CD4-positive, alpha-beta T cell (primary cell): ENCODE measurements at places on chromosomes 1 and 21.

DNA sequence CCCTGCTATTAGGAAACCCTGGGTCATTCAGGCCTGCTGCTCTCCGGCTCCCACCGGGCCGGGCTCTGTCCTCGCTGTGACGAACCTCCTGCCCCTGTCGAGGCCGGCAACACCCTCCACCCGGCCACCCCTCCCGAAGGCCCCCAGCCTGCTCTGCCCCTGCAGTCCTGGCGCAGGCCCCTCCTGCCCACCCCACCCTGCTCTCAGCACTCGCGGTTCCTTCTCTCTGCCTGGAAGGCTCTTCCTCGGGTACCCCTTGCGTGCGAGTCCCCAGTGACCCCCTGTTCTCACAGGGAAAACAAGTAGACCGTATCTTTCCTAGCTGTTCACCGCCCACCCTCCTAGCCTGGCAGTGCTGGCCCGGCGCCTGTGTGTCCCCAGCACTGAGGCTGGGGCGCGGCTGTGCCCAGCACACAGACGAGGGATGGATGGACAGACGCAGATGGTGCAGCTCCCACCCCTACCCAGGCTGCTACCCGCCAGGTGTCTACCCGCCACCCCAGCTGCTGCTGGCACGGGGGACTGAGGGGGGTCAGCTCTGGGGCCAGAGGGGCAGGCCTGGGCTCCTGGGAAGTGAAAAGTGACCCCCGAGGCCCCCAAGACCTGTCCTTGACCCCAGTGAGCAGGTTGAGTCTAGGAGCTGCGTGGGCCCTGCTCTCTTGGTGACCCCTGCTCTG lies 3.1 kb upstream of the VWA1 start:
- no peak for DNase-seq
- no peak overlapping the region for H3K27ac ChIP-seq
- H3K36me3 ChIP-seq, result no peaks in the 10 kb centered on the region
- peaks cover 24% of the 10 kb centered on the region for H3K4me1 ChIP-seq
- peaks cover 59% of the 10 kb centered on the region for H3K27me3 ChIP-seq

DNA sequence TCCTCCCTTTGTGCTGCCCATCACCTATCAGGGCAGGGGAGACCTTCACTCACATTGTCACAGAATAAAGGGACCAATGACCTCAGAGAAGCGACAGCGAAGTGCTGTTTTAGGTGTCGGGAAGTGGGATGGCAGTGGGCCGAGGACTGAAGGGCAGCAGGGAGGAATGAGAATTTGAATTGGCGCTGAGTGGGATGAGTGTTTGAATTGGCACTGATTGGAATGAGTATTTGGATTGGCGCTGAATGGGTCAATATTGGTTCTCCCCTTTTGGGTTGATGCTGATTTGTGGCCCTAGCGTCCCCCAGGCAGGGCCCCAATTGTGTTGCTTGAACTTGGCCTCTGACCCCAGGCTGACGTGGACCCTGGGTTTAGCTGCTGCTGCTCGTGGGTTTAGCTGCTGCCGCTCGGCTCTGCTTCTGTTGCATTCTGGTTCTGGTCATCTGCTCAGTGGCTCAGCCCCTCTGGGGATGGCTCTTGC lies 12.4 kb upstream of the UMODL1 start:
- DNase-seq, result no peak
- peaks cover 40% of the 10 kb centered on the region for H3K4me1 ChIP-seq
- no peak overlapping the region for H3K27ac ChIP-seq
- no peaks in the 10 kb centered on the region for H3K27me3 ChIP-seq
- H3K36me3 ChIP-seq, result no peaks in the 10 kb centered on the region

GRCh38 chr1:117034791-117035290 lies 25.3 kb upstream of the TTF2 start:
- peaks cover 6% of the 10 kb centered on the region for H3K36me3 ChIP-seq
- no peak for DNase-seq
- H3K27ac ChIP-seq, result no peak overlapping the region
- H3K4me1 ChIP-seq, result peaks cover 7% of the 10 kb centered on the region

DNA sequence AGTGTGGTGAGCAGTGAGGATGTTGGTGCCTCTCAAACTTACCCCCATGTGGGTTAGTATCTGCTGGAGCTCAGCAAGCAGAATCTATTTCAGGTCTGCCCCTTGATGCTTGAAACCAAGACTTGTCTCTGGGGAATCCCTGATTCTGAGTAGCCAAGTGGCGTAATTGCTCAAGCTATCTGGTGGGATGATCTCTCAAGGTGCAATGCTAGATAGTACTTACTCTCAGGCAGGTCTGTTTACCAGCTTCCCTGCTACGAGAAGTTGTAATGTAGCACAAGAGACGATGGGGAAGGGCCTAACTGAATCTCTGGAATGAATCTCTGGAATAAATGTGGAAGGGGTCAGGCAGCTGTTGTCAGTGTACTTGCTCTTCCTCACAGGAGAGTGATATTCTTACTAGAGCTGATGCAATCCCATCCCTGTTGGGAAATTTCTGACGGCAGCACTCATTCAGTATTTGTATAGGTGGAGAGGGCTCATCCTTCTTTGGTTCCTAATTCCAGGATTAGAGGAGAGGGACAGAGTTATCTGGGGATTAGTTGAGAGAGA lies 65.4 kb downstream of the MACF1 start:
- H3K27ac ChIP-seq, result no peak overlapping the region
- no peak for DNase-seq
- peaks cover 40% of the 10 kb centered on the region for H3K4me1 ChIP-seq
- peaks cover 12% of the 10 kb centered on the region for H3K36me3 ChIP-seq
- H3K27me3 ChIP-seq, result no peaks in the 10 kb centered on the region

GRCh38 chr21:45341261-45341660 lies 53.6 kb upstream of the POFUT2 start:
- H3K36me3 ChIP-seq, result no peaks in the 10 kb centered on the region
- no peak overlapping the region for H3K4me3 ChIP-seq
- no peak overlapping the region for H3K27ac ChIP-seq
- no peaks in the 10 kb centered on the region for H3K27me3 ChIP-seq
- DNase-seq, result no peak

DNA sequence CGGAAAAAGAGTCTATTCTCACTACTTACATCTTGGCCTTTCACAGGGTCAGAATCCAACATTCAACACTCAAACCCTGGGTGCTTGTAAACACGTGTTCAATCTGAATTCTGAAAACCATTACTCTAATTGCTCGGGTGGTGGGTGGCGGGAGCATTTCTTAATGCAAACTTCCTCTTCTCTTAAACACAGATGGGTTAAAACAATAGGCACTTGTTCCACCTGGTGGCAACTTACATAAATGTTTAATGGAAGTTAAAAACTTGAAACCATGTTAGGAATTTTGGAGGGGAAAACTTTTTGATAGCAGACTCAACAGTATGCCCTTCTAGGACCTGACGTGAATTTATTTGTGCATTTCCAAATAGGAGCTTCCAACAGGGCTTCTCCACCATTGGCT lies 23.4 kb upstream of the TDRD10 start:
- no peaks in the 10 kb centered on the region for H3K36me3 ChIP-seq
- H3K27me3 ChIP-seq, result no peaks in the 10 kb centered on the region
- peak; percentile 61 for DNase-seq
- no peak overlapping the region for H3K27ac ChIP-seq
- peaks cover 11% of the 10 kb centered on the region for H3K4me1 ChIP-seq

- no peak for DNase-seq
- no peaks in the 10 kb centered on the region for H3K36me3 ChIP-seq
- H3K4me3 ChIP-seq, result peak overlapping the region; percentile 66
- H3K4me1 ChIP-seq, result peaks cover 43% of the 10 kb centered on the region
- H3K27me3 ChIP-seq, result no peaks in the 10 kb centered on the region
Measured at GRCh38 chr1:203267912-203268311, 37.4 kb upstream of the BTG2 start.

DNA sequence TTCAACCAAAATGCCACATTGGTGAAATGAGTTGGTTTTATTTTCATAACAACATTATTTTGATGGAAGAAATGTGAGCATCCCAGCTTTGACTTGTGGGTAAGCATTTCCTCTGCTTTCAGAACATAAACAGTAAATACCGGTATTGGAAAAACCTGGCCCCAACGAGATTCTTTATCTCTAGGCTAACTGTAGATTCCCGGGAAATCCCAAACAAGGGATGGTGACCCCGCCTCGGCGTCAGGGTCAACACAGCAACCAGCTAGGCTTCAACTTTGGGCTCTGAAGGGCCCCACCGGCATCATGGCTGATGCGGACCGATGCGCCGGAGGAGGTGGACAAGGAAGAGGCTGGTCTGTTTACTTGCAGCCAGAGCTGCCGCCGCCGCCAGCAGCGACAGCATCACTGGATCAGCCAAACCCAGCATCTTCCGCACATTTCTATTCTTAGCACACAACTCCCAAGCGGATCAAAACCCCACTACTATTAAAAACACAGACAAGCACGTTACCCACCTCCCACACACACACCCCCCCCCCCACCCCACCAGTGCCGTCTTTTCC lies 1.1 kb downstream of the AKT3 start:
- no peaks in the 10 kb centered on the region for H3K36me3 ChIP-seq
- peak overlapping the region; percentile 64 for H3K4me3 ChIP-seq
- peak overlapping the region; percentile 92 for H3K27ac ChIP-seq

DNA sequence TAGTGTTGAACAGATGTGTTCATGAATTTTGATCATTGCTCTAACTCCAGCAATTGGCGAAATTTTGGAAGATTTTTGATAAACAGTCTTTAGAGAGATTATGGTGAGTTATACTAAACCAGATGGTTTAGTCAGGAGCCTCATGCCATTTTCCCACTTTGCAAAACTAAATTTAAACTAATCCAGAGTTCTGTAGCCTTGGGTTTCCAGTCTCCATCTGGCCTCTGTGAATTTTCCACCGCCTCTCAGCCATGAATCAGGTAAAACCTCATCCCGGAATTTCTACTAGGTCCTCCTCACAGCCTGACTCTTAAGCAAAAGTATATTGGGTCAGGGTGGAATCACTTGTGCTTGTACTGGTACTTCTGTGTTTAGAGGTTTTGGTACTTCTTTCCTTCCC lies 44.8 kb downstream of the CLEC20A start:
- H3K4me1 ChIP-seq, result no peaks in the 10 kb centered on the region
- no peak for DNase-seq
- no peak overlapping the region for H3K27ac ChIP-seq
- no peaks in the 10 kb centered on the region for H3K27me3 ChIP-seq

DNA sequence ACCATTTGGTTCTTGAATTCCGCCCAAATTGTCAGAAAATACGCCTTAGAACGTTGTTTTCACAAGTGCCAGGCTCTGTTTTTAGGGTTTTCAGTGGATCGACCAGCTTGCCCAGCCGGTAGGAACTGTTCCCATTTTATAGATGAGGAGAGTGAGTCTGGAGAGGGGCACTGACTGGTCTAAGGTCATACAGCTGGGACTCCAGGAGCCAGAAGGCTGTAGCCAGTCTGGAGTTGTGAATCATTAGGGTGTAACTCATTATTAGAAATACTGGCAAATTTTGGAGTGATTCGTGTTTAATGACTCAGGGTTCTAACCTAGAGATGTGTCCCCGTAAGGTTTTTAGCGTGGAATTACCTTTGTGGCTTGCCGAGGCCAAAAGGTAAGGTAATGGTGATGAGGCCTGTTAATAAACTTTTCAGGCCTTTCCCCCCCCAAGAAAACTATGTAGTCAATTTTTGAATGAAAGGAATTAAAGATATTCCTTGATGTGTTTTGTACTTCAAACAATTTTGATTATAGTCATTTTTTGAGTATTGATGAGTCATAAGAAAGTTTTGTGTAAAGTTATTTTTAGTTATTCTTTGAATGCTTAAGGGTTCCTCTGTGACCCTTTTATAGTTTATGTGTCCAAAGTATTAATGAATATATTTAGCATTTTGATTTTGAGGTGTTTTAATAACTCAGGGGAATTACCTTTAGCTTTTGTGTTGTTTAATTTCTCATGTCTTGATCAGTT lies 2.1 kb downstream of the DYRK1A start:
- H3K27ac ChIP-seq, result peak overlapping the region; percentile 69
- no peaks in the 10 kb centered on the region for H3K36me3 ChIP-seq
- DNase-seq, result no peak
- no peaks in the 10 kb centered on the region for H3K27me3 ChIP-seq

DNA sequence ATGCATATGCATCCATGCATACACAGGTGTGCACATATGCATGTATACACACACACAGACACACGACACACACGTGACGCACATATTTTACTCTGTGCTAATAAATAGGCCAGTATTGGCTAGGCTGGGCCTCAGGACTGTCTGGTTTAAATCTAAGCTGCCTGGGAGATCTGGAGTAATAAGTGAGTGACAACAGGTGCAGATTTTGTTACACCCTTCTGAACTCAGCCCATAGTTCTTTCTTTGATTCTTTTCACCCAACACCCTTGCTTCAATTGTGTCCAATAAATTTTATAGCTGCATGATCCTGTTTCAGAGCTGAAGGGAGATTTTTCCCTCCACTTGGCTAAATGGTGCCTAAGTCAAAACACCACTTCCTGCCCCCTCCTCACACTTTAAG lies 132.8 kb downstream of the FGGY start:
- no peaks in the 10 kb centered on the region for H3K4me1 ChIP-seq
- DNase-seq, result no peak
- no peaks in the 10 kb centered on the region for H3K36me3 ChIP-seq

GRCh38 chr1:112272101-112272772 lies 123.8 kb upstream of the CTTNBP2NL start:
- no peak overlapping the region for H3K4me3 ChIP-seq
- H3K27me3 ChIP-seq, result peaks cover 7% of the 10 kb centered on the region
- no peak for DNase-seq
- H3K27ac ChIP-seq, result no peak overlapping the region
- no peaks in the 10 kb centered on the region for H3K36me3 ChIP-seq

DNA sequence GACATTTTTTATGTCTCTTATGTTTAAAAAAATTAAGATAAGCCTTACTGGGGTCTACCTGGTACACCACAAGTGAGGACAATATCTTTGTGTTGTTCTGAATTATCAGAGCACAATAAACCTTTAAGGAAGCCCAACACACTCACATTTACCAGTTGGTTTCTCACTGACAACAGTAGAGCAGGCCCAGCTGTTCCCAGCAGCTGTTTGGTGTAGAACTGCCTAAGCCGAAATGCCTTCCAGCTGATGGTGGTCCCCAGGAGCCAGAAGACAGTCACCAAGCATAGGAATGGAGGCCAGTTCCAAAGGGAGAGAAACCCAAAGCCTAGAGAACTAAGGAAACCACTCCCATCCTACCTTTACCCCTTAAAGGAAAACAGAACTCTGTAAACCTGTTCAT lies 428.6 kb upstream of the CAMK1G start:
- H3K27ac ChIP-seq, result no peak overlapping the region
- H3K36me3 ChIP-seq, result no peaks in the 10 kb centered on the region
- DNase-seq, result no peak
- no peaks in the 10 kb centered on the region for H3K4me1 ChIP-seq
- no peaks in the 10 kb centered on the region for H3K27me3 ChIP-seq

- no peak for DNase-seq
- no peaks in the 10 kb centered on the region for H3K4me1 ChIP-seq
- no peak overlapping the region for H3K27ac ChIP-seq
- H3K36me3 ChIP-seq, result no peaks in the 10 kb centered on the region
- H3K27me3 ChIP-seq, result peaks cover 3% of the 10 kb centered on the region
Measured at GRCh38 chr1:23470282-23471070, 13.5 kb downstream of the ASAP3 start.

DNA sequence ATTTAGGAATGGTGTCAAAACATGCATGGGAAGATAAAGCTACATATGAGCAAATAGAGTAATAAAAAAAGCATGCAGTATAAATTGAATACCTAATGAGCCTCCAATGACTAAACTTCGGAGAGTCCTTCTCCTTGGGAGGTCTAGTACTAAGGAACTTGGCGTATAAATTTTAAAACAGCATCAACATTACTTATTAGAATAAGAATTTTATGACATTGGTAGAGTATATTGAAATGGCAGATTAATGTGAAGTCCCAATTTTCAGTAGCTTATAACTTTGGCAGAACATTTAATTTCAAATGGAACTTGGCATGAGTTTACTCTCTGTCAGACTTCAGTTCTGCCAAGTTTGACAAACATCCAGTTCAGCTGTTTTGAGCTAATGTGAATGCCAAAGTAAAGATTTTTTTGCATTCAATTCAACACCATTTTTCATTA lies 104.7 kb upstream of the RGS18 start:
- H3K27me3 ChIP-seq, result no peaks in the 10 kb centered on the region
- H3K4me1 ChIP-seq, result no peaks in the 10 kb centered on the region
